ENCODE measurements at places on chromosomes 13 and 19.
A peak's percentile ranks its signal among the peaks of the same experiment; 100 is the strongest.

- no peak for DNase-seq
These were observed 92.9 kb downstream of the DNAJC15 start for GRCh38 chr13:43116242-43116641.

DNA sequence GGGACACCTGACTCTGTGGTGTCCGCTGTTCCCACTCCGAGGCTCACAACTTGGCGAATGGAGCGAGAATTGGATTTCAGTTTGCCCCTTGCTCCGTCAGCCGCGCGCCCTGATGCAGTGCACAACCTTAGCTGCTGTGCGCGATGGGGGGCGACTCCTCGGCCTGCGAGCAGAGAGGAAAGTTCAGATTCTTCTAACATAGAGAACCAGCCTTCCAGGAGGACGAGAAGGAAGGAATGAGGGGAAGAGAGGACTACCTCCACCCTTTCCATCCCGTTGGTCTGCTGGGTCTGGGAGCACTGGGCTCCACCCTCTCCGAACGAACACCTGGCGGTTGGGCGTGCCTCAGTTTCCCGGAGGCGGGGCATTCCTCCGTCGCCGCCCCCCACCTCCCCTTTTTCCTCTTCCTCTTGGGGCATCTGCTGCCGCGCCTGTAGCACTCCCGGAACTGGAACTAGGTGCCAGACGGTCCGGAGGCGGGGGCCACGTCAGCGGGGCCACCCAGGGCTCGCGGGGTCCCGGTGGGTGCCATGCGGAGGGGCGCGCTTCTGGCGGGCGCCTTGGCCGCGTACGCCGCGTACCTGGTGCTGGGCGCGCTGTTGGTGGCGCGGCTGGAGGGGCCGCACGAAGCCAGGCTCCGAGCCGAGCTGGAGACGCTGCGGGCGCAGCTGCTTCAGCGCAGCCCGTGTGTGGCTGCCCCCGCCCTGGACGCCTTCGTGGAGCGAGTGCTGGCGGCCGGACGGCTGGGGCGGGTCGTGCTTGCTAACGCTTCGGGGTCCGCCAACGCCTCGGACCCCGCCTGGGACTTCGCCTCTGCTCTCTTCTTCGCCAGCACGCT lies at the start of gene KCNK6:
Gene KCNK6, plus strand, starts transcription at position 425 of the 838 bp plus-strand sequence. Its CDS starts 106 bp downstream, at position 531.
- peak; percentile 82 for DNase-seq

GRCh38 chr13:50843257-50844083 lies at the start of gene DLEU7:
DLEU7 (minus strand) TSS chr13:50843692; CDS start chr13:50843646, 46 bp downstream.
- no peak for DNase-seq

DNA sequence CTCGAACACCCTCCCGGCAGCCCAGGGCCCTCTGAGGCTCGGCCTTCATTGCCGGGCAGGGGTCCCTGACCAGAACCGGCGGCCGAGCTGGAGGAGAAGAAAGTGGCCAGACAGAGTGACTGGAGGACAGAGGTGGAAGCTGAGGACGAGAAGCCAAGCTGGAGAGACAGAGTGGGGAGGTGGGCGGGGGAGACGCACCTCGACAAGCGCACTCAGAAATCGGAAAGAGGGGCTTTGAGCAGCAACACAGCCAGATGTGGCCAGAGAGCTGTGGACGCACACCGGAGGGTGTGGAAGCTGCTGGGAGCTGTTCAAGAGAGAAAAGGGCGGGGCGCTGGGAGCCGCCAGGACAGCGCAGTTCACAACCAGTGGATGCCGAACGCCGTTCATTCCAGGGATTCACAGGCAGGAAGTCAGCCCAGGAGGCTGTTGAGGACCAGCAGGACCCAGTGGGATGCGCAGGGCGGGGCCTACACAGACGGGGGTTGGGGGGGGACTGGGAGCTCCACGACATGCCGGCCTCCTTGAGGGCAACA lies 28.2 kb upstream of the C13orf46 start:
- no peak for DNase-seq

GRCh38 chr13:104773775-104774174 lies 1707.6 kb upstream of the SLC10A2 start:
- peak; percentile 57 for DNase-seq
